ENCODE measurements at places on chromosomes 3 and 15. TPM values are rescaled to one million over a fixed set of nuclear protein-coding genes. Genes with fewer than 3 reads are reported as not detected.

Gene VGLL4
- 37.1 TPM for total RNA-seq

Gene CCNB2
- 107 TPM for total RNA-seq

Gene ZNF592
- 36.6 TPM for total RNA-seq

Gene PRR20G
- total RNA-seq, result not detected

Gene STRIT1
- not detected for total RNA-seq

GRCh38 chr3:117540597-117540996 is 831.0 kb downstream of the TUSC7 start:
- no peak for DNase-seq

GRCh38 chr15:86916671-86917360 is 837.1 kb downstream of the AGBL1 start:
- DNase-seq, result no peak

DNA sequence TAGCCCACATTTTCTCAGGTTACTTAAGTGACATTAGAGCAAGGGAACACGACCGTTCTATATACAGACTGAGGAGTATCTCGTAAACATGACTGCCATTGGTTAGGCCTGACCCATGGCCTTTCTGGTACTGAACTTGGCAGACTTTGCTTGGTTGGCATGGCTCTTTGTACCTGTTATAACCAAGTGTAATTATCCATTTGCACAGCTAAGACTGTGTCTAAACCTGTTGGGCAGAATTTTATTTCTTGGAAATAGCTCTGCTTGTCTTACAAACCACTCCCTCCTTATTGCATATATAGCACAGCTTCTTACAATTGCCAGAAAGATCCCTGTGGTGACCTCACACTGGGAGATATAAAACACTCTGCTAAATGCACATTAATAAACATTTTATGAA is 106.9 kb downstream of the P2RY1 start:
- DNase-seq, result no peak

DNA sequence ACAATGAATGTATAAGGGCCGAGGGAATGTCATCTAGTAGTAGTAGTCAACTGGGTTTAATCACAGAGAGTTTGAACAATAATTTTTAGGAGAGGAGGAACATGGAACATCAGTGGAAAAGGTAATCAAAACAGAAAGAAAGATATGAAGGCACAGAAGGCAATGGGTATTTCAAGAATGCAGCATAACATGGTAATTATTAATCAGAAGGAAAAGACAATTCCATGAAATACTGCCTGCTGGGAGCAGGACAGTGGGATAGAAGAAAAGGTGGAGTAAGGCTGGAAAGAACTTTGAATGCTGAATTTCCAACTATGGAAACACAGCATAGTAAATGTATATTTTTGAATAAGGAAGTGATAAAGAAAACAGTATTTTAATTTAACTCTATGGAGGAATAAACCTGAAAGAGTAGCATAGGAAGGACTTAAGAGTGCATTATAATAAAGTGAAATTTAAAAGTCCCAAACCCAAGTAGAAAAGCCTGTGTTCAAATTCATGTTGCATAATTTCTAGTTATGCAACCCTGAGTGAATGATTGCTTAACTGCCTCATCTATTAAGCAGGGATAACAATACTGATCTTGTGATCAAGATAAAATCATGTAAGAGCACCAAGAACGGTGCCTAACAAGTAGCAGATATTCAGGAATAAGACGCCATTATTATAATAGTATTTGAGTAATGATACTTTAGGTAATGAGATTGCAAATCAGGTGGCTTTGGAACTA is 357.7 kb downstream of the TBC1D5 start:
- no peak for DNase-seq

- no peak for DNase-seq
Observed at GRCh38 chr3:127351321-127351720, 63.5 kb upstream of the PRR20G start.

DNA sequence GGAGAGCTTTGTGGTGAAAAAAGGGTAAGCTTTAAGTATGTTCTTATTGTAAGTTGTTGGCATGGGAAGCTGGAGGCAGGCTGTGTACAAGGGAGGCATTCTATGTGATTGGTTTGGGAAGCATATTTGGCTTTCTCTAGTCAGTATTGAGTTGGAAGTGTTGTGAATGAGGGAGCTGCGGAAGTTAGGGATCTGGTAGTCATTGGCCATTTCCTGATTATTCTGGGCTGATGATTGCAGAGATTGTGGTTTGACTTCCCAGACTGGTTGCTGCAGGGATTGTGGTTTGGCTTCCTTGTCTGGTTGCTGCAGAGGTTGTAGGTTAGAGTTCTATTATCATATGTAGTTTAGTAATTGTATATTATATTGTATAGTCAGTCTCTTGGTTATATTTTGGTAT is 21.0 kb downstream of the STXBP5L start:
- DNase-seq, result no peak

DNA sequence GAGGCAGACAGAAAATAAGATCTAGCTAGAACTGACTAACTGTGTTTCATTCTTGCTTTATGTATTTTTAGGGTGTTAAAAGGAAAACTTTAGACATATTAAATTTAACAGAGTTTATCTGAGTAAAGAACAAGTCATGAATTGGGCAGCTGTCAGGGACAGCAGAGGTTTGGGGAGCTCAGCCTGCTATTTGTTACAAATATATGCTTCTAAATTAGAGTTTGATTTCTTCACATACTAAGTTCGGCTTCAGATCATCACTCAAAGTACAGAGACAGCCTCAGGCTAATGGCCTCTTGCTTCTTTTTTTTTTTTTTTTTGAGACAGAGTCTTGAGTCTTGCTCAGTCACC is 21.9 kb downstream of the EFCC1 start:
- no peak for DNase-seq

Measured in activated CD8-positive, alpha-beta T cell treated with anti-CD3 and anti-CD28 coated beads, Interleukin-2, amount 10 ng/mL, durations not matched to agents 7 days and 5 days (primary cell).